Stimulated activated CD8-positive, alpha-beta memory T cell treated with anti-CD3 and anti-CD28 coated beads, Interleukin-4, amount 100 ng/mL, for 48 hours (primary cell): ENCODE measurements at places on chromosomes 13 and 19.
A peak's percentile ranks its signal among the peaks of the same experiment; 100 is the strongest.

- no peak for DNase-seq
Observed at GRCh38 chr13:91894316-91894715, 495.9 kb downstream of the GPC5 start.

- no peak for DNase-seq
Observed at GRCh38 chr13:28336193-28336657, 158.7 kb downstream of the FLT1 start.

GRCh38 chr13:28204690-28205443 lies 66.5 kb downstream of the PAN3 start:
- peak; percentile 66 for DNase-seq

- no peak for DNase-seq
Observed at GRCh38 chr13:62563251-62563650, 1147.6 kb upstream of the PCDH20 start.

- DNase-seq = no peak
Observed at GRCh38 chr19:18651733-18652132, 14.9 kb downstream of the KLHL26 start.

GRCh38 chr13:61162636-61163035 lies 253.0 kb downstream of the PCDH20 start:
- DNase-seq = no peak

- peak; percentile 44 for DNase-seq
Observed at GRCh38 chr19:36093146-36093662, 17.7 kb upstream of the OVOL3 start.

- DNase-seq = no peak
Observed at GRCh38 chr19:40348961-40349507, 539 bp downstream of the PLD3 start.

GRCh38 chr19:33278403-33279269 lies 23.7 kb downstream of the CEBPA start:
- no peak for DNase-seq

DNA sequence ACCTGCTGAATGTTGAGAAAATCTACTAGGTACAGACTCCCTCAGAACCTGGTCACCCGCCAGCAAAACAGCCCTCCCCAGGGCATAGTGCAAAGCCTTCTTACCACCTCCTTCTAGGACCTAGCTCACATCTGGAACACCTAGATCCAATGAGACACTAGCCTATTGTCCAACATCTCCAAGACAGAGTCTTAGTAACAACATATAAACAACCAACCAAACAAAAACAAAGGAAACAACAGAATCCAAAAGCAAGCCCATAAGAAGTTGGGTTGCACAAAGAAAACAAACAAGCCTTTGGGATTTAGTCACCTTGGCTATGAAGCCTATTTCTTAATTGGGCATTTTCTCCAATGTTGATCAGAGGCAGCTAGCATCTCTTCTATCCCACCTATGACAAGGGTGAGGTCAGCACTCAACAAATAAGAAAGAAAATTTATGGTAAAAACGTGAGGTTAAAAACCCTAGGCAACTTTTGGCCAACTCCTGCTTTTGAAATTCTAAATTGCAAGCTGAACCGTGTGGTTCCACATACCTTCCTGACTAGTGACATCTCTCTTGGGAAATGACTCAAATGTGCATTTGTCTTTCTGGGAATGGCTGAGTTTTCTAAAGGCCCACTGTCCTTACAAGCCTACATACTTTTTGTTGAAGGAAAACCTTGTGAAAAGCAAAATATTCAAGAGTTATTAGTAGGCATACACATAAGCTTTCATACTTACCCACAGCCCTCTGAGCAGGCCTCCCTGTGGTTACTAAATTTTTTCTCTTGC lies 66.7 kb downstream of the FAM216B start:
- no peak for DNase-seq
